Psoas muscle (tissue), 8 donors: ENCODE measurements at places on chromosomes 1 and 21. TPM values are rescaled to one million over a fixed set of nuclear protein-coding genes. Genes with fewer than 3 reads are reported as not detected.

Gene MASP2
- total RNA-seq, result not detected

Gene CFHR3
- total RNA-seq, result not detected

Gene CROCC
- 4.8 TPM for total RNA-seq

- no peaks in the 10 kb centered on the region for H3K27me3 ChIP-seq
- no peak for DNase-seq
- H3K27ac ChIP-seq, result no peak overlapping the region
- H3K4me3 ChIP-seq, result no peak overlapping the region
These were observed 29.4 kb upstream of the TMPRSS2 start for GRCh38 chr21:41537356-41537755.

DNA sequence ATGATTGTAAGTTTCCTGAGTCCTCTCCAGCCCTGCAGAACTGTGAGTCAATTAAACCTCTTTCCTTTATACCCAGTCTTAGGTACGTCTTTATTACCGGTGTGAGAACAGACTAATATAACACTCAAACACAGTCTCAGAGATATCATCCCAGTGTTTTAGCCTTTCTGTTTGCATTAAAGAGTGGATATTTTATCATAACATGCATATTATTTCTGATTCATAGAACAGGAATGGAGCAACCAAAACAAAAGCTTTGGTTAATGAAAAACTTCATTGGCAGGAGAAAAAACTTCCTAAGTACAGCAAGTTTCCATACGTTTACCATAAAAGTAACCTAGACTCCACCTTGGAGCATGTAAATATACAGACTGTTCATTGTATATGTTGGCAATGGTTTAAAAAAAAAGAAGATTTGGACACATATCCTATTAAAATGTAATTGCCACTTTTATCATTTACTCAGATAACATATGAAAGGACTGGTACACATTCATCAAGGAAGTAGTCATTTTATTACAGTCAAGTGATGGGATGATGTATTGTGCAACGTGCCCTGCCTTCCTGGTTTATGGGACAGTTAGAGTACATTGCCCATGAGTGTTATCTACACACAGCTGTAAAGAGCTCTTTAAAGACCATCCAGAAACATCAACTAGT, 144.8 kb downstream of the ETS2 start:
- no peak overlapping the region for H3K27ac ChIP-seq
- no peak overlapping the region for H3K4me3 ChIP-seq
- no peaks in the 10 kb centered on the region for H3K36me3 ChIP-seq
- no peaks in the 10 kb centered on the region for H3K27me3 ChIP-seq
- no peaks in the 10 kb centered on the region for H3K4me1 ChIP-seq

DNA sequence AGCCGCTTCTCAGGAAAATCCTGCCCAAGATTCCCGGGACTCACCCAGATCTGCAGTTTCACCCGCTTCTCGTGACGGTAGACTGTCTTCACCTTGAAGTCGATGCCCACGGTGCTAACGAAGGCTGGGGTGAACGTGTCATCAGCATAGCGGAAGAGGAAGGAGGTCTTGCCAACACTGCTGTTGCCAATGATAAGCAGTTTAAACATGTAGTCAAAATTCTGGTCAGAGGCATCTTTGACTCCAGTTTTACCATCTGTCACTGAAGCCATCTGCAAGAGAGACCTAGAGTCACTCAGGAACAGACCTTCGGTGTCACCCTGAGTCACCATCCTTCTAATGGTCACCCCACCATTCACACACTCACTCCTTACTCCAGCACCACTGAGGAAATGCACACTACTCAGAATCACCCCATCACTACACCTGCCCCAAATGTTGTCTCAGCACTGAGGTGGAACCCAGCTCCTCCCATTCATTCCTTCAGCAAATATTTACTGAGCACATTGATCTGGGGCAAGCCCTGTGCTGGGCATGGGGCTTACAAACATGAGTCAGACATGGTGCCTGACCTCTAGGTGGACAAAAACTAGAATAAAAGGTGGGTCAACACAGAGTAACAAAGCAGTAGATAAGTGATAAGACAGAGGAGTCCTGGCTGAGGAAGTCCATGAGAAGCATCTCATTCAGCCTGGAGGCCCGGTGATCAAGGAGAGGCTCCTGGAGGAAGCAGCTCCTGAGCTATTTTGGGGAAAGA, 13.5 kb downstream of the RAB3B start:
- H3K4me1 ChIP-seq, result no peaks in the 10 kb centered on the region
- no peak for DNase-seq
- no peak overlapping the region for H3K4me3 ChIP-seq
- no peaks in the 10 kb centered on the region for H3K36me3 ChIP-seq
- no peak overlapping the region for H3K27ac ChIP-seq
